Dorsolateral prefrontal cortex (tissue), 122 donors: ENCODE measurements at places on chromosomes 13 and 19. TPM values are rescaled to one million over a fixed set of nuclear protein-coding genes. Genes with fewer than 3 reads are reported as not detected.

DCLK1 gene
- 190 TPM for total RNA-seq

EPS8L1 gene
- total RNA-seq, result 0.88 TPM

ADGRE3 gene
- total RNA-seq, result 0.35 TPM

SPACA4 gene
- not detected for total RNA-seq

RPS19 gene
- total RNA-seq, result 457 TPM

NLRP11 gene
- total RNA-seq, result not detected

TNFSF13B gene
- total RNA-seq, result 6.8 TPM

PLK5 gene
- total RNA-seq, result 1.1 TPM

NCR1 gene
- total RNA-seq, result not detected

MEIOSIN gene
- total RNA-seq, result not detected

SIGLEC5 gene
- total RNA-seq, result not detected

PCDH8 gene
- 51.1 TPM for total RNA-seq

RASGRP4 gene
- total RNA-seq, result 1.2 TPM

IFI30 gene
- total RNA-seq, result 5.9 TPM

POLR1G gene
- total RNA-seq, result 4.2 TPM

ZNF724 gene
- total RNA-seq, result 4.4 TPM

SIAH3 gene
- total RNA-seq, result 2.8 TPM

CYP4F11 gene
- total RNA-seq, result 9.1 TPM

CFAP97D2 gene
- total RNA-seq, result not detected
